Spinal cord (tissue), 10 donors: ENCODE measurements at places on chromosomes 4 and X.

DNA sequence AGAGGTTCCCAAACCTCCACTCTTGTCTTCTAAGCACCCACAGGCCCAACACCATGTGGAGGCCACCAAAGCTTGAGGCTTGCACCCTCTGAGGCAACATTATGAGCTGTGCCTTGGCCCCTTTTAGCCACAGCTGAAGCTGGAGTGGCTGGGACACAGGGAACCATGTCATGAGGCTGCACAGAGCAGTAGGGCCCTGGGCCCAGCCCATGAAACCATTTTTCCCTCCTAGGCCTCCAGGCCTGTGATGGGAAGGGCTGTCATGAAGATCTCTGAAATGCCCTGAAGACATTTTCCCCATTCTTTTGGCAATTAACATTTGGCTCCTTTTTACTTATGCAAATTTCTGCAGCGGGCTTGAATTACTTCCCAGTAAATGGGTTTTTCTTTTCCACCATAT lies 14.8 kb downstream of the RBMXL3 start:
- DNase-seq = no peak

DNA sequence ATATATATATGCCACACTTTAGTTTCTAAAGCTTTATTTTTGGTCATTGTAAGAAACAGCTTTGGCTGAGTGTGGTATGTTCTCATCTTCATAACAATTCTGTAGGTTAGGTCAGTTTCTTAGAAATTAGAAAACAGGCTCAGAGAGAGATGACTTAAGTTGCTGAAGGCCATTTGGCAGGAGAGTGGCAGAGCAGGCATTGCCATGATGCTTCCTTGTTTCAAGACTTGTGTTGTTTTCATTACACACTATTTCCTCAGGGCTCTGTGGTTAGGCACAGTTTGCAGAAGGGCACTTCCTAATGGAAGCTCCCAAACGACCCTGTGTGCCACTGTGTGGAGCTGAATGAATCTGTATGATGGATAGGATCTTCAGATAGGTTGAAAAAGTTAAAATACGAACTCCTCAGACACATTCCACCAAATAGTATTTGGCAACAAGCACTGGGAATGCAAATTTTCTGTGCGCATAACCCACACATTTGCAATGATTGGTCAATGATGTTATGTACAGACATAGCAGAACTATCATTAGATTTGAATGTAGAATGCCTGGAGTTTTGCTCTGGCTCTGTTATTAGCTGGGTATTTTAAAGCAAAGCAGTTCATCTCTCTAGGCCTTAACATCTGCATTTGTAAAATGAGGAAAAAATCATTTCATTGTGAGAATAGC lies 274.3 kb upstream of the HS3ST1 start:
- no peak for DNase-seq

DNA sequence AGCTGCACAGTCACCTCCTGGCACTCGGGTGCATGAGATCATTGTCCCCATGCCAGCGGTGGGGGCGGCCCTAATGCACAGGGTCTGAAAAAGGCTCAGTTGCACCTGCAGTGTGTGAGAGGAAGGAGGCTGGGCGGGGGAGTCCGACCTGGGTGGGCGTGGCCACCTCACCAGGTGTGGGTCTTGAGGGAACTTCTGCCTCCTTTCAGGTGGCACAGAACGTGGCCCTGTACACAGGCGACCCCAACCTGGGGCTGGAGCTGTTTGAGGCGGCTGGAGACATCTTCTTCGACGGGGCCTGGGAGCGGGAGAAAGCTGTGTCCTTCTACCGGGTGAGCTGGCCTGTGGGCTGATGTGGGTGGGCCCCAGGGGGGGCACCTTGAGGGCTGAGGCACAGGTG lies 34.3 kb upstream of the HTRA3 start:
- no peak for DNase-seq

DNA sequence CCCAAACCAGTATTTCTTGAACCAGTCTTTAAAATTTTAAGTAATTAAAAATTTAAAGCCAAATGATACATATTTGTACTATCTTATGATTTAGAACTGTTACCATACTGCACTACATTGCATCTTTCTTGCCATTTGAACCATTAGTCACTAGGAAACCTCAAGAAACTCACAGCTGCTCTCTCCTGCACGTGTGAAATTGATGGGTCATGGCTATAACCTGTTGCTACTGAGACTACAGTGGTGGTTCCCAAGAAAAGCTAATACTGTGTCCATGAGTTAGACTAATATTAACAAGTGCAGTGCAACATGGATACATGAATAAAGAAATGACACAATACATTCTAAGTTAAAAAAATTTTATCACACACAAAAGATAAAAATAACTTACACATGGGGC lies 88.4 kb downstream of the PDE5A start:
- DNase-seq = no peak

DNA sequence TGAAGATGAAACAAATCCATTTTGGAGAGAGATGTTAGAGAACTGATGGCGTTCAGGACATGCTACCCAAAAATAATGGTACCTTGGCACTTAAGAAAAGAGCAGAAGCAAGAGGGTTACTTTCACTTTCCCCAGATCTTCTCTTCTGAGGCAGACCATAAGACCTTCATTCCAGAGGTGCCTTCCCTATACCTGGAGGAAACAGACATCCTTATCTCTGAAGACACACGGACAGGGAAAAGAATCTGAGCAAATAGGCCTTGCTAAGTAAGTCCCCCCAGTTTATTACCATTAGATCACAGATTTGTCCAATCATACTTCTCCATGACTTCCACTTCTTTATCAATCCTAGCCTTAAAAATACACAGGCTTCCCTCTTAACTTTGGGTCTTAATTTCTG lies 2.0 kb upstream of the FGF2 start:
- no peak for DNase-seq

GRCh38 chrX:1584237-1585011 lies 7.0 kb upstream of the AKAP17A start:
- DNase-seq = no peak

DNA sequence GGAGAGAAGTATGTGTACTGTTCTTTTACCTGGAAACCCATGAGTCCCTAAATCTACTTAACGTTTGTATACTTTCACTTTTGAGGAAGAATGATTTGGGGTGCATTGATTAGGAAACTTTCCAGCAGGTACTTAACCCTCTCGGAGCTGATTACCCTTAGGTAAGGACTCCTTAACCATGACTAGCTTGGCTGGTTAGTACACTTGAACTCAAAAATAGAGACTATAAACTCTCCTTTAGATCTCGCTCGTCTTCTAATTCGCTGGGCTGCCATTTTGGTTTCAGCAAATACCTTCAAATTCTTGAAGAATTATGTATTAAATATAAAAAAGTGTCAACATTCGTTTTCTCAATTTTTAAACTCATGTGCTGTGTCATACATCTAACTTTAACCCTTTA lies 2.0 kb downstream of the USP9X start:
- DNase-seq = peak; percentile 13

DNA sequence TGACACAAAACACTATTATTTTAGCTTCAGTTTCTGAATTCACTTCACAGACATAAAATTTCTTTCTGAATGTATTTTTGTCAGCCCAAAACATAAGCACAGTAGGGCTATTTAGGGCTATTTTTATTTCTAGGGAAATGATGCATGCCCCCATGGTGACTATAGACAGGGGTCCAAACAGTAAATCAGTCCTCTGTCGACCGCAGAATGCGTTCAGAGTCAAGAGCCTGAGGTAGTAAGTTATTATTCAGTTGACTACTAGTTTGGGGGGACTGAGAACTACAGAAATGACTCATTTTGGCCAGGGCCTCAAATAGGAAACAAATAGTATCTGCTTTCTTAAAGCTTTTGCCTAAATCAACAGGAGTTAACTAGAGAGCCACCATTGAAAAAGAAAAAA lies 414.4 kb downstream of the AFF2 start:
- no peak for DNase-seq

DNA sequence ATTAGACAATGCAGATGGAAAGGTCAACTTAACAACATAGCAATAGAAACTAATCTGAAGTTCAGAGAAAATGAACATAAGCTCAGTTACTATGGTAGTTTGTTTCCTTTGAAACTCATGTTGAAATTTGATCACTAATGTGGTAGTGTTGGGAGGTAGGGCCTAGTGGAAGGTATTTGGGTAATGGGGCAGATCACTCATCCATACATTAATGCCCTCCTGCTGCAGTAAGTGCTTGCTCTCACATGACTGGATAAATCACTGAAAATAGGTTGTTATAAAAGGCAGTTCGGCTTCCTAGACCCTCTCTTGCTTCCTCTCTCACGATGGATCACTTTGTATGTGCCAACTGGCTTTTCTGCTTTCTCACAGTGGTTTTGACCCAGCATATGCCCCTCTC lies 567.4 kb upstream of the GALNT7 start:
- DNase-seq = no peak

GRCh38 chrX:10981506-10981905 lies 129.6 kb upstream of the HCCS start:
- no peak for DNase-seq

- no peak for DNase-seq
Observed at GRCh38 chr4:185634066-185634652, 98.9 kb upstream of the PDLIM3 start.

DNA sequence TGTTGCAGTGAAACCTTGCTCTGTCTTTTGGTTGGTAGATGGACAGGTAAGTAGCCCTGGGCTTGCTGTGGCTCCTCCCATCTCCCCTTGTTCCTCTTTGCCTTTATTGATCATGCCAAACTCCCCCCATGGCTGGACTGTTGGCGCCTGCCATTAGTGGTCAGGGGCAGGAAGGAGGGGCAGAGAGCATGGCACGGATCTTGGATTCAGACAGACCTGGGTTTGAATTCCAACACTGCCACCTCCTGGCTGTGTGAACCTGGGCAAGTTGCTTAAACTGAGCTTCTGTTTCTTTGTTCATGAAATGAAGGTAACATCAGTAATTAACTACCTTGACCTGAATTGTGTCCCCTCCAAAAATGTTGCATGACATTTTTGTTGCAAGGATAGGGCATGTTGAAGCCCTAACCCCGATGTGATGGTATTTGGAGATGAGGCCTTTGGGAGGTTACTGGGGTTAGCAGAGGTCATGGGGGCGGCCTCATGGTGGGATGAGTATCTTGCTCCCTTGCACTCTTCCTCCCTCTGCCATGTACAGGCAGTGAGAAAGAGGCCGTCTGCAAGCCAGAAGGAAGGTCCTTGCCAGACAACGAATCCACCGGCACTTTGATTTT lies 6.0 kb downstream of the SLC2A9 start:
- DNase-seq = no peak

DNA sequence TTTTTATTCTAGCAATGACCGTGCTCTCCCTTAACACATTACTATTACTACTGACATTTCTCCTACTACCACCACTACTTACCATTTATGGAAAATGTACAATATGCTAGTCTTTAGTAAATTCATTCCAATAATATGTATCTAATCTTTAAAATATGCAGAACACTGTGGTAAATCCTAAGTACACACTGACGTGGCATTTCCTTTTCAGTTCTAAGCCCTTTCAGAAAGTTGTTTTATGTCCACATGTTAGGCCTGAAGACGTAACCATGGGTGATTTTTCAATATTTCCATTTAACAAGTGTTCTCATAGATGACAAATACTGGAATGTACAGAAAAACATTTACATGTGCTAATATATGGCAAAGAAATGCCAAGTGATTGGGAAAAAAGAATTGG lies 268.6 kb upstream of the SLIT2 start:
- DNase-seq = no peak

DNA sequence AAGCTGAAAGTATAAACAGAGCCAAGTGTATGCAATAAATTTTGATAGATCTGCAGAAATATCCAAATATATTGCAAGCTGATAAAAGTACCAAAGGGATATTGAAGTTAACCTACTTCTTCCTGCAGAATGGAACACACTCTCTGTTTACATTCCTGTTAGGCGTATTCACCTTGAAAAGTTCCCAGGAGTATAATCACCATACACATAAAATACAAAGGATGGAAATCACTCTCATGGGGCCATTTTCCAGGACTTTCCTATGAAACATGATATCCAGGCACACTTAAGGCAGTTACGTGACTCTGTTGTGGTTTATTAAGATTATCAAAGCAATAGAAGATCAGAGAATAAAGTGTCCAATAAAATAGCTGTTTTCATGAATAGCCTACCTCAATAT lies 1142.3 kb downstream of the NLGN4X start:
- DNase-seq = no peak

DNA sequence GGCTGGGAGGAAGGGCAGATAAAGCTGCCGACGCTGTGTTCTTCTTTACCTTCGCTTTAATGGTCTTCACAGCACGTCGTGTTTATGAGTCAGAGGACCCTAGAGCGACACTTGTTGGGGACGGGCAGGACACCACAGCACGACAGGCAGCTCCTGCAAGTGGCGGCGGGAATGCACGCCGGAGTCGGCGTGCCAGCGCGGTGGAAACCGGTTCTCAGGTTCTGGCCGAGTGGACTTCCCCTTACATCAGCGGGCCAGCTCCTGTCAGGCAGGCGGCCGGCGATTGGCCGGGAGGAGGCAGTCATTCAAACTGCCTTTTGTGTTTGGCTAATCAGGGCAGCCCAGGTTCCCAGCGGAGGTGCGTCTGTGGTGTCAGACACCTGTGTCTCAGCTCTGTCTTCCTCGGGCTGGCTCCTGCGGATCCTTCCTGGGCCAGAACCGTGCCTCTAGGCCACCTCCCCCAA lies 150.9 kb downstream of the SHROOM3 start:
- DNase-seq = peak; percentile 37

GRCh38 chr4:163523791-163524365 lies 29.4 kb downstream of the TMA16 start:
- no peak for DNase-seq

DNA sequence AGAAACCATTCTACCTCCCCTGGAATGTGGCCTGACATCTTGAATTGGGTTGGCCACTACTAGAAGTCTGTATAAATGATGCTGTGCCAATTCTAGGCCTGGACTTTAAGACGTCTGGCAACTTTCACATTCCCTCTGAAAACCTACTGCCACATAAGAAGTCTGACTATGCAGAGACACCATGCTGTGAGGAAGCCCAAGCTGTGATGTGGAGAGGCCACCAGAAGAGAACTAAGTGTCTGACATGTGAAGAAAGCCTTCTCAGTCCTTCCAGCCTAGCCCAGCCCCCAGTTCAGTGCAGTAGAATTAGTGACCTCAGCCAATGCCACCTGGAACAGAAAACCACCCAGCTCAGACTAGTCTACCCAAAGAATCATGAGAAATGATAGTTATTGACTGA lies 24.2 kb upstream of the FAM9C start:
- no peak for DNase-seq

DNA sequence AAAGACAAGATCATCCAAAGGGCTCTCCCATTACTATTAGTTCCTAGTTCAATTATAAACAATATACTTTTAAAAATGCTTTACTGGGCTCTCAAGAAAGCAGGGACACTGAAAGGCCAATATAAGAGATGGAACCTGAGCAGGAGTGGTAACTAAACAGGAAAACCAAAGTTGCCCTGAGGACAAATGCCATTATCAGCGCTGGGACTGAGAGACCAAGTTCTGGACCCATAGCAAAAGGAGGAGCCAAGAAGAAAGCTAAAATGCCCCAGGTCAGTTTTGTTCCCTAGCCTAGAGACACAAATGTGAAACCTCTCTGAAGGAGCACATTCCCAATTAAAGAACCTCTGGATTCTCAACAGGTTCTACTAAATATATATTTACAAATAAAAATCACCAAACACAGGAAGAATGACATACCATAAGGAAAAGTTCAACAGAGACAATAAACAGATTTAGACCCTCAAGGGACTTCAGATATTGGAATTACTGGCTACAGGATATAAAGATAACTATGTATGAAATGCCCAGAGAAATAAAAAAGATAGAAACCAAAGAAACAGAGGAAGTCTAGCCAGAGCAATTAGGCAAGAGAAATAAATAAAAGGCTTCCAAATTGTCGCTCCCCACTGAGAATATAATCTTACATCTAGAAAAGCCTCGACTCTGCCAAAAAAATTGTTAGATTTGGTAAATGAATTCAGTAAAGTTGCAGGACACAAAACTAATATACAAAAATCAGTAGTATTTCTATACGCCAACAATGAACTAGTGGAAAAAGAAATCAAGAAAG lies 67.1 kb downstream of the KLHL8 start:
- no peak for DNase-seq
